Lung (tissue), 17 donors: ENCODE measurements at places on chromosomes 5 and 9.
A peak's percentile ranks its signal among the peaks of the same experiment; 100 is the strongest.

GRCh38 chr5:141934099-141934844 lies 10.6 kb downstream of the DELE1 start:
- no peak for DNase-seq

- DNase-seq = peak; percentile 11
Measured at GRCh38 chr5:35369965-35370790, 139.9 kb upstream of the PRLR start.

DNA sequence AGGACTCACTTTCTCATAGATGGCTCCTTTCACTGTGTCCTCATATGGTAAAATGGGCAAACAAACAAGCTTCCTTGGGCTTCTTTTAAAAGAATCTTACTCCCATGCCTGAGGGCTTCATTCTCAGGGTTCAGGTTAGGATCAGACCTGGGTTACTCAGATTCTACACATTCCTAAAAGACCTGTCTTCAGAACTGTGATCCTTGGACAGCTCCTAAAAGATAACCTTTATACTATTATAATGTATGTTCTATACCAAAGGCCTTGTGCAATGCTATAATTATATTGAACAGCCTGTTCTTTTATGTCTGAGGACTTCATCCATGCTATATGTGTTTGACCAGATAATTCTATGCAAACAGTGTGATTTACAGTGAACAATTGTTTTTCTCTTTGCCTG lies 264.4 kb upstream of the CDH10 start:
- no peak for DNase-seq

DNA sequence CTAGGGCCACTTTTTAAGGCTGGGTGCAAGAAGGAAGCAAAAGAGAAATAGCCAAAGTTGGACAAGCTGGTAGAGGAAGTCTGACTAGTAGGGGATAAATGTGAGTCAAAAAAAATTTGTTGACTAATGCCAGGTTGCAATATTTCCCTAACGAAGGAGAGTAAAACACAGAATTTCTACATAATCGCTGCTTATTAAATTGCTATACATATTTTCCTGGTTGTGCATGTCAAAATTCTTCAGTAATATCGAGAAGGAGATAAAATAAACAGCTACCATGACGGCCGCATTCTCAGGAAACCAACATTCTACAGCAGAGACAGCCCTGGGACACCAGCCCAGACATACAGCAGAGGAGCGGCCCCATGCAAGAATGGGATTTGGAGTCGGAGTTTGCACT lies 148.3 kb downstream of the ESM1 start:
- no peak for DNase-seq

- DNase-seq = no peak
Measured at GRCh38 chr9:137515338-137515724, 34.9 kb downstream of the PNPLA7 start.

DNA sequence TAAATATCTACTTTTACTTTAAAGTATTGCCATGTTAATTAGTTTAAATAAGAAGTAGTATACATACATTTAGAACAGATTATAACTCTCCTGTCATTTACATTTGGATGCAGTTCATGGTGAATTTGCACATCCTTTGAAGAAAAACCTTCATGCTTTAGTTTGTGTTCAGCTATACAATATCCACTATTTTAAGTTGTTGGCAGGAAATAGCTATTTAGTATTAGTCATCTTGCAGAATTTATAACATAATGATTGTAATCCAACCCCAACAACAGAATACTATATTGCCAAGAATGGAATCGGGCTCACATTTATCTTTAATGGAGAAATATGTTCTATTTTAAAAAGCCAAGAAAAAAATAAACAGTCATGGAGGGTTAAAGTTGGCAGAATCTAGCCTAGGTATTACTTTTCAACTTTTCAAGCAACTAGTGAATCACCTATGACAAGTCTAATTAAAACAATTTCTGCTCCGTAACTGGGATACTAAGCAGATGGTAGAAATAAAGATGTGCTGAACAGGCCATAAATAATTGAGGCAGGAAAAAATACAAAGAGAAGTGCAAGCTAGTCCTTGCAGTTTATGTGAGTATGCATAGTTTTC lies 1170.6 kb upstream of the NUDT12 start:
- DNase-seq = no peak

DNA sequence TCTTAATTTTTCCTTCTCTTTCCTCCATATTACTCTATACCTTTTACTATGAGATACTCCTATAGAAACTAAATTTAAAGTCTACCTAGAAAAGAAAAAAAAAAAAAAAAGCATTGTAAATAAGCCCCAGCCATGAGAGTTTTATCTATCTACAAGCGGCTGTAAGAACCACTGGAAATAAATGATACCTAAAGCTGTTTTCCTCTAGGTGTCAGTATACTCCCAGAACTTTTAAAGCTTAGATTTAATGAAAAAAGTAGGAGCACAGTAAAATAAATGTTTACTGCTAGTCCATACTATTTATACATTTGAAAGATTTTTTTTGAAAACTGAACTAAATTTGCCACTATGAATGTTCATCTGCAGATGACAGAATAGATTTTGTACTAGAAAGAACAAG lies 26.2 kb downstream of the TYRP1 start:
- peak; percentile 86 for DNase-seq

DNA sequence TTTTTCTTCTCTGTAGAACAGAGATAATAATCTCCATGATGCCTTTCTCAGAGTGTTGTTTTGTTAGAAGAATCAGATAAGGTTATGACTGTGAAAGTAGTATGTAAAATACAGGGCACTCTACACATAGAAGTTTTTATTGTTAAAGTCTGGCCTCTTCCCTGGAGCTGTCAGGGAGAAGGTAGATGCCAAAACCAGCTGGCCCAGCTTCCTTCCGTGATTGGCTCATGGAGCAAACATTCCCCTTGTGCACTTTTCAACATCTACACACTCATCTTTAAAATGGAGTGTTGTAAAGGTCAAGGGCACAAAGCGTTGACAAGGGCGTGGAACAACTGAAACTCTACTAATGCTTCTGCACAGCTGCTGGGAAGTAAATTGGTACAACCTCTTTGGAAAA lies 7.4 kb upstream of the RNF183 start:
- no peak for DNase-seq

DNA sequence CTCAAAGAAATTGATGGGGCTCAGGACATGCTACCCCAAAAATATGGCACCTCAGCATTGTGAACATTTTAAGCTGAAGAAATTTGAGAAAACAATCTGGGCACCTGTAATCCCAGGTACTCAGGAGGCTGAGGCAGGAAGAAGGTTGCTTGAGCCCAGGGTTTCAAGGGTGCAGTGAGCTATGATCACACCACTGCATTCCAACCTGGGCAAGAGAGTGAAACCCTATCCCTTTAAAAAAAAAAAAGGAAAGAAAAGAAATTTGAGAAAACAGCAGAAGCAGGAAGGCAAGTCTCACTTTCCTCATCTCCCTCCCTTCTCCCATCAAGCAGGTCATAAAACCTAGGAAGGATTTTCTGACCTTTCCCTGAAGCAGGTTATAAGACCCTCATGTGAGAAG lies 23.6 kb downstream of the TPD52L3 start:
- DNase-seq = no peak

DNA sequence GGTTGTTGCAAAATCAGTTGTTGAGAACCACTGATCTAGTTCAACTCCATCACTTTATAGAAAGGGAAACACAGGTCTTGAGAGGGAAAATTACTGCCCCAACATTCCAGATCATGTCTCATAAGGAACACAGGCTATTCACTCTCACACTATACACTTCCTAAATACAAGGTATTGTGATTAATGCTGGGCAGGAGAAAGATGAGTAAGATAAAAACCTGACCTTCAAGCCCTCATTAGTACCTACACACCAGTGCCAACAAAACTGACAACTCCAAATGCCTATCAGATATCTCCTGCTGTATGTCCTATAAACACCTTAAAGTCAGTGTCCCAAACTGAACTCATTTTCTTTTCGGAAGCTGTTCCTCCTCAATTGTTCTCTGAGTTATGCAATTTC lies 8.2 kb downstream of the GNE start:
- DNase-seq = no peak

DNA sequence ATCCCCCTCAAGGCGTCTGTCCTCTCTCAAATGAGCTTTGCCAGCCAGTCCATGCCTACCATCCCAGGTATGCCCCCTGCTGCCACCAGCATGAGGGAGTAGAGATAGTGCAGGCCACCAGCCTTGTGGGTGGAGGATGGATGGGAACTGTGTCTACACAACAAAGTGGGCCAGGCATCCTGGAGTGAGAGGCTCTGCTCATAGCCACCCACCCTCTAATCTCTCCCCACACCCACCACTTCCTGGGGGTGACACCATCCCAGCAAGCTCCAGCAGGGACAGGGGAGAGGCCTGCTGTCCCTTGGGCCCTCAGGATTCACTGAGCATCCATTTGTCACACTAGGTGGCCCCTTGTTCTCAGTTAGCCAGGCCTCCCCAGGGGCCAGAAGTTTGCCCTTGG lies 25.5 kb upstream of the FOXI1 start:
- no peak for DNase-seq

GRCh38 chr5:171424726-171425125 lies 5.3 kb downstream of the FGF18 start:
- DNase-seq = no peak

GRCh38 chr5:17384181-17384580 lies 113.8 kb upstream of the TAF11L2 start:
- DNase-seq = no peak

DNA sequence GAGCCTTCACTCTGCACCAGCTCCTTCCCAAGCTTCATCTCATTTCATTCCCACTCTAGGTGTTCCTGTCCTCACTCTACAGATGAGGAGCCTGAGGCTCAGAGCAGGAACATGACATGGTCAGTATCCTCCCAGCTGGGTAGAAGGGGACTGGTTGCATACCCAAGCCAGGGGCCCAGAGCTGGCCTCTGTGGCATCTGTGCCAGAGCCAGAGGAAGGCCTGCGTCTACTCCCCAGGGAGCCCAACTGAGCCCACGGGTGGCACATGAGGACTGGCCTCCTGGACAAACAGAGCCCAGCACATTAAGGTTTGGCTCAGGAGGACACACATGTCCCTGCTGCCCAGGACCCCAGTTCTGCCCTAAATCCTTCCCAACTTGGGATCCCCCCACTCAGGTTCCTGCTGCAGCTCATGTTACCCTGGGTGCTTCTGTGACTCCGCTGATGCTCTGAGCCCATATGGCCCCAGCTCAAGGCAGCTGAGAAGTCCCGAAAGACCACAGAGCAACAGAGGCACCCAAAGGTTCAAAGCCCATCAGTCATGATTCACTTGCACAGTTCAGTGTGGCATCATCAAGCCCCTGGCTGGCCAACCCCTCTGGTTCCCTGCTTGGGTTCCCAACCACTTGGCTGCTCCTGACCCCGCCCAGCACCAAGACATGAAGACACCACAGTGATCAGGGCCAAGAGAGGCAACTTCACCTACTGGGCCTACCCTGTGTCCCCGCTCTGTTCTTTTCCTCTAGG lies 8.5 kb upstream of the NEURL1B start:
- no peak for DNase-seq

DNA sequence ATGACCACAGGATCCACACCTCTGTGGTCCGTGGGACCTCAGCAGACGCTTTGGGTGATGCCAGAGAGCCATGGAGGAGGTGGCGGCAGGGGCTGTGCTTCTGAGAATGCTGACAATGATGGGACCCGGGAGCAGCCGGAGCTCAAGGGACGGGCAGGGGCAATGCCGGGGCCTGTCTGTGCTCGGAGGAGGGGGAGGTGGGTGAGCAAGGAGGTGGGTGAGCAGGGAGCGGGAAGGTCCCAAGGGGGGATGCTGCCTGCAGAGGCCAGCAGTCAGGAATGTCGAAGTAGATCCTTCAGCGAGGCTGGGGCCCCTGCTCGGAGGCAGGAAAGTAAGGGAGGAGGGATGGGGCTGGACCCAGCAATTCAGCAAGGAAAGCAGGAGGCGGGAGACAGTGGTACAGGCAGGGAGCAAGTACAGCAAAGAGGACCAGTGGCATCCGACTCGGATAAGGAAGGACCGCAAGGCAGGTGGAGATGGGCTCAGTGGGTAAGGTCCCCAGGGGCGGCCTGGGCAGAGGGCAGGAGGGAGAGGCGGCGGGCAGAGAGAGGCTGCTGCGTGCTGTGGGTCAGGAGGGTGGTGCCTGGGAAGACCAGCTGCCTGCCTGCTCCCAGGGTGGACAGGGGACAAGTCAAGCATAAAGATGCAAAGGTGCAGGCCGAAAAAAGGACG lies 49.0 kb downstream of the ADAMTS2 start:
- DNase-seq = no peak

- DNase-seq = no peak
Measured at GRCh38 chr5:96822686-96823459, 15.1 kb upstream of the ERAP1 start.

GRCh38 chr5:50301756-50302155 lies 139.3 kb downstream of the EMB start:
- no peak for DNase-seq

DNA sequence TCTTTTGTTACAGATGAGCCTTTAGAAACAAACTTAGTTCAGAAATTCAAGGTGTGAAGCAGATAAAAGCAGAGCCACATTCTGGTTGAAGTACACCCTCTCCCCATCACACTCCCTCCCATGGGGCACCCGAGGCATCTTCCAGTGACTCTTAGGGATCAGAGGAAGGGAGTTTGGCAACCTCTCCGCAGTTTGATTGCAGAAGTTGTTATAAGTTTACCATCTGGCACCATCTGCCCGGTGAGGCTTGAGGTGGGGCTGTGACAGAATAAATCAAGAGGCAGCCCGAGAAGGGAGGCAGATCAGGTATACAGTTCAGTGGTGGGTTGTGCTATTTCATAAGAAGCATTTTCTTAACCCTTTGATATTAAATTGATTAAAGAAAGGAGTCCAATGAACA lies 458.6 kb upstream of the CLINT1 start:
- DNase-seq = no peak

DNA sequence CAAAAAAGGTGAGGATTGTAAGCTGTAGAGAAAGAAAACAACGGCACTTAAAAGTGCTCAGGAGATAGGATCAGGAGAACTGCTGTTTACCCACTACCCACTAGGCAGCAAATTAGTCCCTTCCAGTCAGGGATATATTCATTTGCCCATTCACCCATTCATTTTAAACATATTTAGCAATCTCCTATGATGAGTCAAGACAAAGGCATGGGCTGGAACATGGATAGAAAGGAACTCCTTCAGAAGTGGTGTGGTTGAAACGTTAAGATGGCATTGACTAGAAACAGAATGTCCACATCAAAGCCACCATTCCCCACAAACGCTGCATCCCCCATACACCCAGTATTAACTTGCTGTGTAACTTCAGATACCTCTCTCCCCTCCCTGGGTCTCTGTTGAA lies 225.7 kb downstream of the ASTN2 start:
- DNase-seq = no peak

GRCh38 chr9:82939451-82939850 lies 123.5 kb downstream of the RASEF start:
- DNase-seq = no peak

- no peak for DNase-seq
Measured at GRCh38 chr9:8668751-8669150, 869.2 kb upstream of the DMAC1 start.

DNA sequence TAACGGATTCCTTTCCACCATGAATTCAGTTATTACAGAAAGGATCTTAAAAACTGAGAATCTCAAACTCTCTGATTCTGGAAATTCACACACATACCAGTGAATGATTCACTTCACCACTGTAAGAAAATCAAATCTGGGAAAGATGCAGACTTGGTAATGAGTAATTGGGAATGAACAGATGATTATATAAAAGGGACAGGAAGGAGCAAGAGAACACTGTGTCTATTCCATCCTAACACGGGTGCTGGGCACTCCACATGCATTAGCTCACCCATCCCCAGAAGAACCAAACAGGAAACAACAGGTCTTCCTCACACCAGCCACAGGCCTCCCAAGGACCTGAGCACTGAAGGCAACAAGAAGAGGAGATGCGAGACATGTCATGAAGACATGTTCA lies 74.8 kb upstream of the ZNF622 start:
- DNase-seq = no peak

GRCh38 chr5:133363807-133364587 lies 248.3 kb downstream of the FSTL4 start:
- no peak for DNase-seq
